ENCODE measurements at places on chromosomes 4 and X. TPM values are rescaled to one million over a fixed set of nuclear protein-coding genes. Genes with fewer than 3 reads are reported as not detected.

The APOO gene
- total RNA-seq: 4.4 TPM

The IQSEC2 gene
- total RNA-seq: 0.44 TPM

The PRDM8 gene
- total RNA-seq: 1.2 TPM

The RAI2 gene
- 3.4 TPM for total RNA-seq

The TMEM271 gene
- total RNA-seq: not detected

The AFM gene
- total RNA-seq: not detected

The CLCN4 gene
- total RNA-seq: 6.9 TPM

The ADH1B gene
- under 0.01 TPM for total RNA-seq

Measured in lung microvascular endothelial cell (primary cell).